Stimulated activated CD8-positive, alpha-beta memory T cell treated with anti-CD3 and anti-CD28 coated beads, Interleukin-4, amount 100 ng/mL, for 48 hours (primary cell): ENCODE measurements at places on chromosomes 13 and 19.
A peak's percentile ranks its signal among the peaks of the same experiment; 100 is the strongest.

DNA sequence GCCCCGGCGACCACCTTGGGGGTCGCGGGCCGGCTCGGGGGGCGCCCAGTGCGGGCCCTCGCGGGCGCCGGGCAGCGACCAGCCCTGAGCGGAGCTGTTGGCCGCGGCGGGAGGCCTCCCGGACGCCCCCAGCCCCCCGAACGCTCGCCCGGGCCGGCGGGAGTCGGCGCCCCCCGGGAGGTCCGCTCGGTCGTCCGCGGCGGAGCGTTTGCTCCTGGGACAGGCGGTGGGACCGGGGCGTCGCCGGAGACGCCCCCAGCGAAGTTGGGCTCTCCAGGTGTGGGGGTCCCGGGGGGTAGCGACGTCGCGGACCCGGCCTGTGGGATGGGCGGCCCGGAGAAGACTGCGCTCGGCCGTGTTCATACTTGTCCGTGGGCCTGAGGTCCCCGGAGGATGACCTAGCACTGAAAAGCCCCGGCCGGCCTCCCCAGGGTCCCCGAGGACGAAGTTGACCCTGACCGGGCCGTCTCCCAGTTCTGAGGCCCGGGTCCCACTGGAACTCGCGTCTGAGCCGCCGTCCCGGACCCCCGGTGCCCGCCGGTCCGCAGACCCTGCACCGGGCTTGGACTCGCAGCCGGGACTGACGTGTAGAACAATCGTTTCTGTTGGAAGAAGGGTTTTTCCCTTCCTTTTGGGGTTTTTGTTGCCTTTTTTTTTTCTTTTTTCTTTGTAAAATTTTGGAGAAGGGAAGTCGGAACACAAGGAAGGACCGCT lies 729 bp downstream of the STK11 start:
- no peak for DNase-seq

- DNase-seq = no peak
Observed at GRCh38 chr13:45490068-45490467, 25.3 kb downstream of the COG3 start.

GRCh38 chr13:24614306-24615080 lies 65.7 kb upstream of the ATP12A start:
- DNase-seq = no peak

GRCh38 chr13:113567681-113568080 lies 16.9 kb upstream of the TFDP1 start:
- DNase-seq = no peak

- DNase-seq = no peak
Observed at GRCh38 chr13:110705356-110705825, 525 bp downstream of the CARS2 start.

- no peak for DNase-seq
Observed at GRCh38 chr19:18049385-18049784, 37.3 kb downstream of the IL12RB1 start.

DNA sequence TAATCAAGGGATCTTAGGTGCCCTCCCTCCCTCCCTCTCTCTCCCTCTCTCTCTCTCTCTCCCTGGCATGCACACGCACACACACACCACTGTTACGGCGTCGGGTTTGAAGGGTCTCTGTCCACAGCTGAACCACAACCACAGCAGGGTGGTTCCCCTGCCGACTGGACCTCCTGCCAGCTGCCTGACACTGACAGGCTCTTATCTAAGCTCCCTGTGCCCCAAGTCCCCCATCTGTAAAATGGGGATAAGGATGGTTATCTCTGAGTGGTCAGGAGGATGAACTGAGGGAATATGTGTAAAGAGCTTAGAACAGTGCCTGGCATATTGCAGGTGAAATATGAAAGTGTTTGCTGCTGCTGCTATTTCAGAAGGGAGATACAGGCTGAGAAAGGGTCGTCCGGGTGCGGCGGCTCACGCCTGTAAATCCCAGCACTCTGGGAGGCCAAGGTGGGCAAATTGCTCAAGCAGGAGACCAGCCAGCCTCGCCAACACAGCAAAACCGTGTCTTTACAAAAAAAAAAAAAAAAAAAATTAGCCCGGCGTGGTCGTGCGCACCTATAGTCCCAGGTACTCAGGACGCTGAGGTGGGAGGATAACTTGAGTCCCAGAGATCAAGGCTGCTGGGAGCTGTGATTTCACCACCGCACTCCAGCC lies 852 bp upstream of the SHISA7 start:
- DNase-seq = no peak

- peak; percentile 50 for DNase-seq
Observed at GRCh38 chr13:109787135-109787954, 962 bp upstream of the IRS2 start.

- DNase-seq = no peak
Observed at GRCh38 chr13:78753435-78753834, 94.5 kb upstream of the OBI1 start.

- no peak for DNase-seq
Observed at GRCh38 chr13:39403106-39403505, 199.9 kb downstream of the LHFPL6 start.

DNA sequence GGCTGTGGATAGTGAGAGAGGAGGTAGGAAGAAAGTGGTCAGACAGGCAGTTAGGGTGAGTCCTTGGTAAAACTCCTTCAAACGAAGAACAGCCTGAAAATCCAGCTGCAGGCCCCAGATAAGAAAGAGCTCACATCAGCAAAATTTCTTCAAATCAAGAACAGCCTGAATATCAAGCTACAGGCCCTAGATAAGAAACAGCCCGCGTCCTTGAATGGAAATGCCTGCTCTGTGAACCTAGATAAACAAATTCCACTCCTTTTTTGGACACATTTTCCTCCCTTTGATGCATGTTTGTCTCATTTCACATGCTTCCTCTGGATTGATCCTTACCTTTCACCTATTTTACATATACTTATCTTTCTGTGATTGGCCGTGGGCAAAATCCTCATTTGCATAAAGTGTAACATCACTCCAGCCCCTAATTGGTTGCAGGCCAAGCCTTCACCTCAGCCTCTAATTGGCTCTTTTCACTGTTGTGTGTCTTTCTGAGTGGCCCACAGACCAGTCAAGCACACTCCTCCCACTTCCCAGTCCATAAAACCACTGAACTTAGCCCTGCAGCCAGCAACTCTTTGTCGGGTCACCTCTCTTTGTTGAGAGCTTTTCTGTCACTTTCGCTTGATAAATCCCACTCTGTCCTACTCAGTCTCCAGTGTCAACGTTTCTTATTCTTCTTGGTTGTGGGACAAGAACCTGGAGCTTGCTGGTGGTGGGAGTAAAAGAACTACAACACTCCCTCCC lies 6.0 kb upstream of the SULT2A1 start:
- no peak for DNase-seq

- DNase-seq = no peak
Observed at GRCh38 chr13:46492946-46493345, 60.0 kb upstream of the LRCH1 start.

GRCh38 chr13:103852036-103852435 lies 785.8 kb upstream of the SLC10A2 start:
- no peak for DNase-seq

GRCh38 chr13:44972956-44973581 lies 16.2 kb downstream of the NUFIP1 start:
- no peak for DNase-seq

DNA sequence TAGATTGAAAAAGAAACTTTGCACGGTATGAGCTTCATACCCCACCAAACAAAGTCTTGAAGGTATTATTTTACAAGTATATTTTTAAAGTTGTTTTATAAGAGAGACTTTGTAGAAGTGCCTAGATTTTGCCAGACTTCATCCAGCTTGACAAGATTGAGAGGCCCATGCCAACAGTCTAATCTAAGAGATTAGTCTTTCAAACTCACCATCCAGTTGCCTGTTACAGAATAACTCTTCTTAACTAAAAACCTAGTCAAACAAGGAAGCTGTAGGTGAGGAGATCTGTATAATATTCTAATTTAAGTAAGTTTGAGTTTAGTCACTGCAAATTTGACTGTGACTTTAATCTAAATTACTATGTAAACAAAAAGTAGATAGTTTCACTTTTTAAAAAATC lies 41.9 kb upstream of the RAP2A start:
- DNase-seq = no peak

DNA sequence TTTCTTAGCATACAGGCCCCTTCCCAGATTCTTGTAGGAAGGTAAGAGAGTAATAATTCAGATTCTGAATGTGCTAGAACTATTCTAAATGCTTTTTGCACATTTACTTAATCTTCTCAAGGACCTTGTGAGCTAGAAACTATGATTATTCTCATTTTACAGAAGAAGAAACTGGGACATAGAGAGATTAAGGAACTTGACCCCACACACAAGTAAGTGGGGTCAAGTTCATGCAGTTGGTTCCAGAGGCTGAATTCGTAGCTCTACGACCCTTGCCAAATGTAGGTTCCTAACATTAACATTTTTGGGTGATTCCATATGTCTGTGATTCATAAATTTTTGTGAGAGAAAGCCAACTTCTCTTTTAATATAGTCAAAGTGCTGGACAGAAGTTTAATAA lies 238.1 kb downstream of the LACC1 start:
- no peak for DNase-seq

GRCh38 chr19:14411161-14411937 lies 7.8 kb downstream of the DDX39A start:
- DNase-seq = no peak

GRCh38 chr19:51696606-51697005 lies 3.5 kb downstream of the SPACA6 start:
- DNase-seq = no peak

GRCh38 chr19:2016041-2016807 lies 710 bp upstream of the BTBD2 start:
- DNase-seq = peak; percentile 63

GRCh38 chr13:68185444-68186141 lies 955.5 kb upstream of the PCDH9 start:
- no peak for DNase-seq

GRCh38 chr19:45667620-45668341 lies at the start of gene GIPR:
TSS of gene GIPR (plus strand) at chr19:45668221. CDS start at chr19:45669521, 1,300 bp downstream.
- DNase-seq = peak; percentile 82

GRCh38 chr13:42378383-42378780 lies 106.4 kb downstream of the AKAP11 start:
- peak; percentile 67 for DNase-seq

GRCh38 chr13:29977476-29978120 lies 127.2 kb upstream of the UBL3 start:
- DNase-seq = no peak

DNA sequence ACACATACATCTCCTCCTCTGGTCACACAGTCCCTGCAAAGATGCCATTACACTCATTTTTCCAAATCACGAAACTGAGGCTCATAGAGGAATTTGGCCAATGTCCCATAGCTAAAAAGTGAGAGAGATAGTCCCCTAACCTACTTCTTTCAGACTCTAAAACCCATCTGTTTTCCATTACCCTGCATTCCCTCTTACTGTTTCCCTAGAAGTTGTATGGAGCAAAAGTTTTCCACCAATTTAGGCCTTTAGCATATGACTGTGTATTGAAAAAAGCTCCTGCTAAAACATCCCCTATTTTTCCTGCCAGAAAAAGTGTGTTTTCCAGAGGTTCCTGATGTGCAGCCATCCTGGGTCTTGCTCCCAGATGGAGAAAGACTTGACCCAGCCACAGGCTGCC lies 16.3 kb downstream of the SERP2 start:
- DNase-seq = no peak
